Substantia nigra (tissue), 51 donors: ENCODE measurements at places on chromosomes 1 and 21.

GRCh38 chr1:56877973-56878372, 23.4 kb downstream of the C8A start:
- no peak for DNase-seq

DNA sequence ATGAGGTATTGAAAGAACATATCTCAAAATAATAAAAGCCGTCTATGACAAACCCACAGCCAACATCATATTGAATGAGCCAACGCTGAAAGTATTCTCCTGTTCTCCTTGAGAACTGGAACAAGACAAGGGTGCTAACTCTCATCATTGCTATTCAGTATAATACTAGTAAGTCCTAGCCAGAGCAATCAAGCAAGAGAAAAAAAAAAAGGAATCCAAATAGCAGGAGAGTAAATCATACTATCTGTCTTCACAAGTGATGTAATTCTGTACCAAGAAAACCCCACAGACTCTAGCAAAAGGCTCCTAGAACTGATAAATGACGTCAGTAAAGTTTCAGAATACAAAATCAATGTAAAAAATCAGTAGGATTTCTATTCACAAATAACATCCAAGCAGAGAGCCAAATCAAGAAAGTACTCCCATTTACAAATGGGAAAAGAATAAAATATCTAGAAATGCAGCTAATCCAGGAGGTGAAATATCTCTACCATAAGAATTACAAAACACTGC, 1632.8 kb downstream of the NCAM2 start:
- no peak for DNase-seq

DNA sequence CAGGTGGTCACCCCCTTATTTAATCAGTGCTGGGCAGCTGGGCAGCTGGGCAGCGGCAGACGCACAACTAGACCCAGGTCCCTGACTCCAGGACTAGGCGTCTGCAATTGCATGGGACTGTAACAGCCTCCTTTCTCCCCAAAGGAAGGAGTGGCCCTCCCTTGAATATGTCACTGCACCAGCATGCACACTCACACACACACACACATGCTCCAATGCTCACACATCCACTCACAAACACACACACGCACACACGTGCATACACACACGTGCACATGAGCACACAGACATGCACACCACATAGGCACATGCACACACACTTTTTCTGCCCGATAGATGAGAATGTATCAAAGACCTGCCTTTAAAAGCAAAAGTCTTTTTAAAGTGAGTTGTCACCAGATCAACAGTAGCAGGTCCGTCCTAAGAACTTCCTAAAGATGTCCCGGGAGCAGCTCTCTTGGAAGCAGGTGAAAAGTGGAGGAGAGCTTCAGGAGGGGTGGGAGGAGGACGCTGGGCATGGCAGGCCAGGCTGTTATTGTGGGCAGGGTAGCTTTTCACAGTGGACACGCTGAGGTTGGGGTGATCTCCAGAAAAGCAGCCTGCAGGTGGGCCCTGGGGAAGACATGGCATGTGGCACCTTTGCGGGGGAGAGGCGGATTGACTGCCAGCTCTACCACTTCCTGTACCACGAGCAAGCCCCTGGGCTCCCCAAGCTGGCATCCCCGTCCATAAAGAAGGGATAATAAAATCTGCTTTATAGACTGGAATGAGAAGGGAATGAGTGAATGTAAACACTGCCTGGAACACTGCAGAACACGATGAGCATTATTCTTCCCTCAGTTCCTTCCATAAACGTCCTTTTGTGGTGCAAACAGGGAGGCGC, 1.7 kb downstream of the PDE9A start:
- DNase-seq, result no peak

- DNase-seq, result no peak
These were observed 144.6 kb downstream of the LMO4 start for GRCh38 chr1:87473203-87473661.

DNA sequence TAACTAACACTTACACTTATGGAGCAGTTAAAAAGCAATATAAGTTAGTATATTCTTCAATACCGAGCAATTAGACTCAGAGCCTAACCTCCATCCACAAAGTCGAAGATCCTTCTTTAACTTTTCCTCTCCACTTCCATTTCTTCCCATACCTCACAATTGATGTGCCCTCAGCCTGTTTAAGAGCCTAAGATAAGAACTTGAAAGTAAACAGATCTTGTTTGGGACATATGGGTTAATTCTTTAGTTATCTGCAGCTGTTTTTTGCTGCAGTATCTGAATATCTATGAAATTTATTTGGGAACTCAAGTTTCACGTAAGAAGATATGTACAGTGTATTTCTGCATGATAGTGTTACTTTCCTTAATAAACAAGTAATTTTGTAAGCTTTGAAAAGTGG, 51.5 kb downstream of the MIGA1 start:
- DNase-seq, result no peak

DNA sequence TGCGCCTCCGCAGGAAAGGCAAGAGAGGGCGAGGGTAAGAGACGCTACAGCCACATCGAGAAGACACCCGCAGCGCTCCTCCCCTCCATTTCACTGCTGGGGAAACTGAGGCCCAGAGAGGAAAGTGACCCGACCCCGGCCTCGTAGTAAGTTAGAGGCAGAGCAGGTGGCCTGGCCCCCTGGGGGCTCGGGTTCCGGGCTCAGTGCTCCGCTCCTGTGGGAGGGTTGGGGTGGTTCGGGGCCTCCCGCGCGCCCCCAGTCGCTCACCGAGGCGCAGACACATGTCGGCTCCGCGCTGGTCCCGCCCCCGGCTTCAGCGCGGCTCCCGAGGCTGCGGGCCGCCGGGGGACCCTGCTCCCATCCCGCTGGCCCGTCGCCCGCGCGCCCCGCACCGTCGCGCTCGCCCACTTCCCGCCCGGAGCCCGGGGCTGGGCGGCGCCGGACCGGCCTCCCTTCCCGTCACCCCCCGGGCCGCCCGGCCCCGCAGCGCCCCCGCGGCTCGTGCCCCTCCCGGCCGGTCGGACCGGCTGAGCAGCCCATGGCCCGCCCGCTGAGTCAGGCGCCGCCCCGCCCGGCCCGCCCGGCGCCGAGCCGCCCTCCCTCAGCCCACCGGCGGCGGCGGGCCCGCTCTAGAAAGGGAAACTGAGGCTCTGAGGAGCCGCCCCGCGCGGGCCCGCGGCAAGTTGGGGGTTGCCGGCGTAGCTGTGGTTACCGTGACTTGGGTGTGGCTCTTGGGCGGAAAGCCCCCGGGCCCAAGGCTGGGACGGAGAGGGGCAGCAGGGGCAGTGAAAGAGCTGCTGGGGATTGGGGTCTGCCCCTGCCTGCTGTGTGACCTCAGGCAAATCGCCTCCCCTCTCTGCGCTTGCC, at the start of gene TMEM54:
TSS of gene TMEM54 (minus strand) at position 434 of the 867 bp plus-strand sequence. CDS start at position 283, 151 bp downstream.
- DNase-seq, result no peak

- DNase-seq, result no peak
These were observed 79.6 kb downstream of the NEGR1 start for GRCh38 chr1:72202761-72203160.

DNA sequence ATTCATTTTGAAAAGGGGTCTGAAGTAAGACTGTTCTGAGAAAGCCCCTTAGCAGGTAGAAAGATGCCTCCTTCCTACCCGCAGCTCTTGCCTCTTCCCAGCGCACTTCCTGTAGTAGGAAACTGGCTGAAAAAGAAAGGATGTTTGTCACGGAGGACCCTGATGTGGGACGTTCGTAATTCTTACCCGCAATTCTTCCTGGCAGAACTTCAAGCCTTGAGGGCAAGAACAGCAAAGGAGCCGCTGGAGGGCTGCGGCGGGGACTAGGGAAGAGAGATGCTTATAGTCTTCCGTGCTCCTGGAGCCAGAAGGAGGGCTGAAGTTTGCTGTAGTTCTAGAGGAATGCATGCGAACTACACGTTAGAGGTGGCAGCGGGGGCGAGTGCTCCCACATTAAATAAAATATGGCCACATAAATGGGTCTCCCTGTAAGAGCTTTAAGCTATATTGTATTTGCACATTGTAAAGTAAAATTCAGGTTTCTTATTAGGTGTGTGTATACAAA, 6.3 kb downstream of the C1orf53 start:
- DNase-seq, result no peak

DNA sequence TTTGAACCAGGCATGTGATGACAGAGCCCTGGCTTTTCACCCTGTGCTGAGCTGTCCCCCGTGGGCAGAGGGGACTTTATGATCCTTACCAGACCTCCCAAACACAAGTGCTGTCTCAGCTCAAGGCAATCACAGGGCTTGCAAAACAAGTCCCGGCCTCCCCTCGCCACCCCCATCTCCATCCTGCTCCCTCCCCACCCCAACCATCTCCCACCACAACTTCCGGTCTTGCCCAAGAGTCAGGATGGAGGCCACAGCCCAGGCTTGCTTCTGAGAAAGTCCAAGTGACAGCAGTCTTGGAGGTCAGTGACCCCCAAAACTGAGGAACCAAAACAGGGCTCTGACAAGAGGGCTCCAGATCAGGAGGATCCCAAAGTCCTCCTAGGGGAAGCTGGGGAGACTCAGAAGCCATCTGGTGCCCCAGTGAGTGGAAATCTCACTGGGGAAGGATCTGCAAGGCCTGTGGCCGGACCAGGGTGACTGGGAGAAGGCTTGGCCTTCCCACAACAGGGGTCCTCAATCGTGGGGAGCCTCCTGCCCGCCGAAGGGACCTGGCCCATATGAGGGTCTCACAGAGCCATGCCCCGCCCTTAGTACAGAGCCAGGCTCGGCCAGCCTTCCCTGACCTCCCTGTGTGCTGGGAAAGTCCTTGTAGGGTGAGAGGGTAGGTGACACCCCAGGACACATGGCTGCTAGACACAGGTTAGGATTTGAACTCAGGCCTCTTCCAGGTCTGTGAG, 4.5 kb upstream of the SDC3 start:
- DNase-seq, result no peak

GRCh38 chr1:39659538-39659937, 12.4 kb downstream of the NT5C1A start:
- no peak for DNase-seq

DNA sequence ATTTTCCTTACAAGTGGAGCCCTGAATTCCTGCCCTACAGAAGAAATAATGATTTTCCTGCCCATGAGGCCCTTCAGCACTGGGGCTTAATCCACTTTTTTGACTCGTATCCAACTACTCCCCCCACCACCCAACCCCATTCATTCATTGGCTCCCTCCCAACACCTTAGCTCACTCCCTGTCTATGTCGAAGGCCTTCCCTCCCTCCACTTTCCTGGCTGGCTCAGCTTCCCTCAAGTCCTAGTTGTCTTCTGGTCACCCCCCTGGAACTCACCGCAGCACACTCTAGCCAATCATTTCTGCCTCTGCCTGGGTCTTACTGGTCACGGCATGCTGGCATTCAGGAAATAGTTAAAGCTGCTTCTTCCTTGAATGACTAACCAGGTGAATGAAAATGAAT, 118.9 kb downstream of the PGBD5 start:
- no peak for DNase-seq

DNA sequence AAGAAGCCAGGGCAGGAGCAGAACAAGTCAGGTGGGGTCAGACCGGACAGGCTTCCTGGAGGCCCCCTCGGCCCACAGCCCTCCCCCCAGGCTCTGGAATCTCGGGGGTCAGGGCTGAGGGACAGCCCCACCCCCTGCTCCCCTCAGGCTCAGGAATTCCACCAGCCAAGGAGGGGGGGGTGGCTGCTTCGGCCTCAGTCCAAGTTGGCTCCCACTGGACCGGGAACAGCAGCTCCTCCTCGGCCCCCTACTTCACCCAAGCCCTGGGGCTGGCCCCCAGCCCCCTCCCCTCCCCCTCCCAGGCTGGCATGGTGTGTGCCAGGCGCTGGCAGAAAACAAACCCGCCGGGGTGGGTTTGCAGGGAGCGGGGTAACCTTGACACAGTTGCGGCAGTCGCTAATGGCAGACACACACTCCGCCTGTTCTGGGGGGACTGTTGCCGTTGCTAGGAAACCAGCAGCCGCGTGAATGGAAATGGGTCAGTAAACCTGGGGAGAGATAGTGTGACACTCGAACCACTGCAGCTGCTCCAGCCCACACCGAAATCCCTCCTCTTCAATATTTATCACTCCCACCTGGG, 32.4 kb downstream of the AHDC1 start:
- no peak for DNase-seq
